ENCODE measurements at places on chromosomes 12 and 14. TPM values are rescaled to one million over a fixed set of nuclear protein-coding genes. Genes with fewer than 3 reads are reported as not detected.

The ALDH1L2 gene
- 0.18 TPM for total RNA-seq

The VASH1 gene
- 3.1 TPM for total RNA-seq

The ANKS1B gene
- total RNA-seq = not detected

The FRMD6 gene
- total RNA-seq = 3.5 TPM

The MFAP5 gene
- total RNA-seq = not detected

The NGB gene
- not detected for total RNA-seq

The STXBP6 gene
- total RNA-seq = not detected

The LRP1 gene
- total RNA-seq = 0.39 TPM

The POU6F1 gene
- total RNA-seq = 2.2 TPM

The SLC8B1 gene
- total RNA-seq = 24.7 TPM

- H3K4me1 ChIP-seq = no peaks in the 10 kb centered on the region
- no peak overlapping the region for H3K4me3 ChIP-seq
- DNase-seq = no peak
- no peak overlapping the region for H3K27ac ChIP-seq
- no peaks in the 10 kb centered on the region for H3K27me3 ChIP-seq
These were observed 190.2 kb downstream of the FSCB start for GRCh38 chr14:44316647-44317440.

DNA sequence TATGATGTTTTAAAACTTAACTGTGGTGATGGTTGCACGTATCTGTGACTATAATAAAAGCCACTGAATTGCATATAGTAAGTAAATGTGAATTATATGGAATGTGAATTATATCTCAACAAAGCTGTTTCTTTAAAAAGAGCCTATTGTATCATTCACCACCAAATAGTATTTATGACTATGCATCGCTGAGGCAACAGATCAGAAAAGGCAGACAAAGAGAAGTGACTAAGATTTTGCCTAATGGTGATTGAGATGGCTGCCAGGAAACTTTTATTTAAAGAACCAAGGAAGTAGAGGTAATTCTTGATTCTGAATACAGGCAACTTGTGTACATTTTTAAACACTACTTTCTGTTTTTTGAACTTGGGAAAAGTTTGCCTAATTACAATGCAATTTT, 31.7 kb downstream of the DHRS7 start:
- no peaks in the 10 kb centered on the region for H3K27me3 ChIP-seq
- no peak overlapping the region for H3K27ac ChIP-seq
- DNase-seq = no peak
- H3K4me1 ChIP-seq = peaks cover 9% of the 10 kb centered on the region
- H3K36me3 ChIP-seq = peaks cover 31% of the 10 kb centered on the region

- no peaks in the 10 kb centered on the region for H3K36me3 ChIP-seq
- peaks cover 7% of the 10 kb centered on the region for H3K27me3 ChIP-seq
- peaks cover 17% of the 10 kb centered on the region for H3K4me1 ChIP-seq
- H3K27ac ChIP-seq = no peak overlapping the region
- H3K4me3 ChIP-seq = no peak overlapping the region
- DNase-seq = no peak
These were observed 32.6 kb downstream of the PELI2 start for GRCh38 chr14:56150645-56151345.

DNA sequence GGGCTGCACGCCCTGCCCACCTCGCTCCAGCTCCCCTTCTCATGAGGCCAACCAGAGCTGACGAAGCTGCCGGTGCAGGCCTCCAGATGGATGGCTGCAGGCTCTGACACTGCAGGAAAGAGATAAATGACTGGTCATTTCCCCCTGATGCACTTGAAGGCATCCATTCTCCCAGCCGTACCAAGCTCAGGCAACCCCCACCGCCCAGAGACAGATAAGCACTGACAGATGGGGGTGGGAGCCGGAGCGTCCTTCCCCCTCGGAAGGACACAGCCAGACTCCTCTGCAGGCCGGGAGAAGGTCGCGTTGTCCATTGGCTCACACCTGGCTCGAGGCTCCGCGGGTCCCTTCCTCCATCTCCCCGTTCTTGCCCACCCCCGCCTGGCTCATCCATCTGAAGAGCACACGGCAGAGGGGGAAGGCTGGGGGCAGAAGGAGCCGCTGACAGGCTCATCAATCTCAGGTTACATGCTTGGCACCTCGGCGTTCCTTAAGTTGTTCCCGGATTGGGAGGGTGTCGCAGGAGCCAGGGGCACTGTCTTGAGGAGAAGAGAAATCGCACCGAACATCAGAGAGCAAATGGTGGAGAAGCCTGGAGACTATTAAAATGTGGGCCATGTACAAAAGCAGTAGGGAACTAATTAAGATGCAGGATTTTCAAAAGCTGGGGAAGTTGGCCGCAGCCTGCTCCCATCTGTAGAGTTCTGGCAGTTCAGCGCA, 151.6 kb downstream of the DPF3 start:
- H3K27me3 ChIP-seq = no peaks in the 10 kb centered on the region
- H3K4me1 ChIP-seq = no peaks in the 10 kb centered on the region
- peaks cover 3% of the 10 kb centered on the region for H3K36me3 ChIP-seq
- H3K4me3 ChIP-seq = no peak overlapping the region

GRCh38 chr12:7374423-7375144, 69.4 kb downstream of the CD163L1 start:
- H3K27me3 ChIP-seq = peaks cover 22% of the 10 kb centered on the region
- no peak overlapping the region for H3K4me3 ChIP-seq
- no peak overlapping the region for H3K27ac ChIP-seq
- peak; percentile 41 for DNase-seq
- no peaks in the 10 kb centered on the region for H3K36me3 ChIP-seq

DNA sequence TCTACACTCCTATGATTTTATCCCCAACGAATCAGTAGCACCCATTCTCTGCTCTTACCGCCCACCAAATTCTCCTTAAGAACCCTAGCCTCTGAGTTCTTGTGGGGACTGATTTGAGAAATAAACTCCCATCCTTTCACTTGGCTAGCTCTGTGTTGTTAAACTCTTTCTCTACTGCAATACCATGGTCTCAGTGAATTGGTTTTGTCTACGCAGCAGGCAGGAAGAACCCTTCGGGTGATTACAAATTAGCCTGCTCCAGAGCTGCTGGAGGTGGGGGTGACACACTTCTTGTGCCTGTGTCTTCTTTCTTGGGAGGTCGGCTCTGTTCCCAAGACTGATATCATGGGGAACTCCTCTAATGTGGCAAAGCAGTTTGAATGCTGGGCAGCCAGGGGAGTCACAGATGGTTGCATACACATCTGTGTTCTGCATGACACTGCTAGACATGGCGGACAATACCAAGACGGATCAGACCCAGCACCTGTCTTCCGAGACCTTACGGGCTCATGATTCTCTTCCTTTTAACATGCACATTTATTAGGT, 1.6 kb upstream of the C1S start:
- H3K27ac ChIP-seq = no peak overlapping the region
- no peaks in the 10 kb centered on the region for H3K36me3 ChIP-seq
- DNase-seq = no peak
- no peak overlapping the region for H3K4me3 ChIP-seq
- peaks cover 42% of the 10 kb centered on the region for H3K27me3 ChIP-seq

- no peaks in the 10 kb centered on the region for H3K4me1 ChIP-seq
- no peak overlapping the region for H3K27ac ChIP-seq
- no peak for DNase-seq
- no peaks in the 10 kb centered on the region for H3K36me3 ChIP-seq
- H3K27me3 ChIP-seq = no peaks in the 10 kb centered on the region
These were observed 191.3 kb upstream of the TBX3 start for GRCh38 chr12:114875313-114875712.

GRCh38 chr12:26132866-26133265, 8.0 kb upstream of the BHLHE41 start:
- H3K36me3 ChIP-seq = no peaks in the 10 kb centered on the region
- DNase-seq = no peak
- no peak overlapping the region for H3K4me3 ChIP-seq

- DNase-seq = peak; percentile 61
- peaks cover 76% of the 10 kb centered on the region for H3K36me3 ChIP-seq
- H3K27ac ChIP-seq = peak overlapping the region; percentile 96
These were observed 61.6 kb downstream of the PPP2R5C start for GRCh38 chr14:101823066-101823465.

DNA sequence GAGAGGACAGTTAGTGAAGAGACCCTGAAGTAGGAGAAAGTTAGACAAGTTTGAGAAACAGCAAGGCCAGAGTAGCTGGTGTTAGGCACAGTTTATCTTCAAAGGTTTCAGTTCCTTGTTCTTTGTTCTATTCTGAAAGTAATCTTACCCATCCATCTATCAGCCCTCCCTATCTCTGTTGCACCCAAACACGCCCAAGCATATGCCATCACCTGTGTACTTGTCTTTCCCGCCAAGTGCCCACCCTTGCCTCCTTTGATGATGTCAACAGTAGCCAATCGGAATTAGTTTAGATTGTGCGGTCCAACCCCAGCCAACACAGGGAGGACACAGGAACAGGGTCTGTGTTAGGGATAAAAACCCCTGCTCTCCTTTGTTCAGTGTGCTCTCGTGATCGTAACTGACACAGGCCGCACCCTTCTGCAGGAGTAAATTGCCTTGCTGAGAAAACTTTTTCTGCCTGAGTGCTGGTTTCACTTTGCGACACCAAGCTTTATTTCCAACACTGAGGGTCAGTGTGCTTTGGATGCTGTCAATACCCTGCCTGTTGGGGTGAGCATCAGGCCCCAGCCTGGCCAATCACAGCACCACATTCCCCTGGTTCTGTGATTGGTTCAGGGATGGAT, 4.7 kb upstream of the TMEM229B start:
- H3K4me3 ChIP-seq = no peak overlapping the region
- peaks cover 43% of the 10 kb centered on the region for H3K4me1 ChIP-seq
- H3K27me3 ChIP-seq = peaks cover 3% of the 10 kb centered on the region
- DNase-seq = no peak
- peaks cover 20% of the 10 kb centered on the region for H3K36me3 ChIP-seq

DNA sequence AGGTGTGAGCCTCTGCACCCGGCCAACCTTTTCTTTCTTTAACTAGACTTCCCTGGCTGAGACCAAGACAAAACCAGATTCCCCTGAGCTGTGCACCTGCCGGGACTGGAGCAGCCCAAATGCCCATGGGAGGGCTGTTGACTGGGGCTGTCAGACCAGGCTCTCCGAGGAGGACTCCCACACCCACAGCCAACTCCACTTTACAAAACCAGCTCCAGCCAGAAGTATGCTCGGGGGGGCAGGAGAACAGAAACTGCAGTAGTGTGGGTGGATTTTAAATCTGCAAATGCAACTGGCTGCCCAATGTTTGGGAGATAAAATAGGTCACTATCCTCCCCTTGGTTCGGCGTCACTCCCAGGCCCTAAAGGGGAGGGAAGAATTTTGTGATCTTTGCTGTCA, 78.5 kb downstream of the VCPKMT start:
- no peak overlapping the region for H3K4me3 ChIP-seq
- H3K27me3 ChIP-seq = no peaks in the 10 kb centered on the region
- H3K4me1 ChIP-seq = peaks cover 86% of the 10 kb centered on the region
- peaks cover 74% of the 10 kb centered on the region for H3K36me3 ChIP-seq
- peak overlapping the region; percentile 98 for H3K27ac ChIP-seq

DNA sequence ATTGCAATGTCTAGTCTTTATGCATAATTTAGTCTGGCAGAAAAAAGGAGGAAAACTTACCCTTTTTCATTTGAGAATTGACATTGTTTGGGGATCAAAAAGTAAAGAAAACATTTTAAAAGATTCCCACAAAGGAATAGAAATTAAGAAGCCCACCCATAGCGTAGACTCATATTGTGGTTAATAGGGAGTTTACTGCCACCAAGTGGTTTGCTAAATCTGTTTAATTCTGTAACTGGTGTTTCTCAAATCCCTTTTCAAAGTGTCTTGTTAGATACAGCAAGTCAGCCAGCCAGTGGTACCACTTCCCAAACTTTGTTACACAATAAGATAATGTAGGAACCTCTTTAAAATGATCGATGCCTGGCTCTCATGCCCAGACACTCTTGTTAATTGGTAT, 180.3 kb downstream of the IPO8 start:
- H3K4me1 ChIP-seq = no peaks in the 10 kb centered on the region
- H3K36me3 ChIP-seq = no peaks in the 10 kb centered on the region
- DNase-seq = no peak
- no peaks in the 10 kb centered on the region for H3K27me3 ChIP-seq
- H3K4me3 ChIP-seq = no peak overlapping the region

GRCh38 chr12:25130741-25131188, 64.2 kb downstream of the DNAI7 start:
- no peak for DNase-seq
- no peaks in the 10 kb centered on the region for H3K27me3 ChIP-seq
- no peaks in the 10 kb centered on the region for H3K36me3 ChIP-seq
- no peak overlapping the region for H3K27ac ChIP-seq

GRCh38 chr14:77272261-77272660, 1.3 kb upstream of the NGB start:
- no peak for DNase-seq
- H3K27ac ChIP-seq = no peak overlapping the region
- peaks cover 3% of the 10 kb centered on the region for H3K4me1 ChIP-seq
- no peaks in the 10 kb centered on the region for H3K36me3 ChIP-seq
- peaks cover 34% of the 10 kb centered on the region for H3K27me3 ChIP-seq
- no peak overlapping the region for H3K4me3 ChIP-seq

- no peak for DNase-seq
- H3K27ac ChIP-seq = no peak overlapping the region
- peaks cover 44% of the 10 kb centered on the region for H3K27me3 ChIP-seq
- no peak overlapping the region for H3K4me3 ChIP-seq
- H3K36me3 ChIP-seq = no peaks in the 10 kb centered on the region
These were observed 1.6 kb upstream of the EML1 start for GRCh38 chr14:99791476-99792209.

GRCh38 chr14:54691525-54692283, 124.8 kb downstream of the SAMD4A start:
- H3K27me3 ChIP-seq = peaks cover 31% of the 10 kb centered on the region
- no peak overlapping the region for H3K27ac ChIP-seq
- H3K36me3 ChIP-seq = no peaks in the 10 kb centered on the region
- H3K4me3 ChIP-seq = no peak overlapping the region
- peak; percentile 53 for DNase-seq

DNA sequence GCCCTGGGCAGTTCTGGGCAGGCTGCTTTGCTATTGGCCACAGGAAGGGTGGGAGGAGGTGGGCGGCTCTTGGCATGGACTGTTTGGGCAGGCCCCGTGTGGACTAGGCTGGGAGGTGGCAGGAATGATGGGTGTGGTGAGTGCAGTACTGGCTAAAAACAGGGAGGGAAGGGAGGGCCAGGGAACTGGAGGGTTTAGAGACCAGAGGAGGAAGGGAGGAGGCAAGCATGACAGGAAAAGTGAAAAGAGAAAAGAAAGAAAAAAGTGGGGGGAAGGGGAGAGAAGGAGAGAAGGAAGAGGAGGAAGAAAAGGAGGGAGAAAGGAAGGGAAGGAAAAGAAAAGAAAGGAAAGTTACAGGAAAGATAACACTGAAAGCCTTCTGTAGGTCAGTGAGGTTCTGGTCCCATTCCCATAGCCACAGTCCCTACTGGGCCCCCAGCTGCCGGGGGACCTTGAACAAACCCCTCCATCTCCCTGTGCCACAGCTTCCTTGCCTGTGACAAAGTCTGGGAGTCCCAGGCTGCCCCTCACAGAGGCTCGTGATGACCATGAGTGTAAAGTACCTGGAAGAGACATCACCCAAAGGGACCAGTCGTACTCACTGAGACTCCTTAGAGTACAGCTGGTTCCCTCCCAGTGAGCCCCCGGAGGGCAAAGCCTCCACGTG, 1.1 kb upstream of the C14orf132 start:
- H3K4me1 ChIP-seq = peaks cover 12% of the 10 kb centered on the region
- H3K4me3 ChIP-seq = no peak overlapping the region
- DNase-seq = no peak
- H3K27me3 ChIP-seq = peaks cover 60% of the 10 kb centered on the region

- H3K4me3 ChIP-seq = peak within 1 kb of the TSS; percentile 79
- peaks cover 22% of the 10 kb centered on the region for H3K4me1 ChIP-seq
- DNase-seq = peak; percentile 73
- H3K27ac ChIP-seq = peak within 1 kb of the TSS; percentile 46
- H3K36me3 ChIP-seq = no peaks in the 10 kb centered on the region
These were observed at the start of gene ERBB3 for GRCh38 chr12:56079723-56080555. TSS of gene ERBB3 (plus strand) at chr12:56080165. CDS start at chr12:56080301, 136 bp downstream.

- no peak for DNase-seq
- no peaks in the 10 kb centered on the region for H3K4me1 ChIP-seq
- no peak overlapping the region for H3K27ac ChIP-seq
- H3K27me3 ChIP-seq = no peaks in the 10 kb centered on the region
These were observed 2.7 kb upstream of the MYRFL start for GRCh38 chr12:69822201-69822860.

Measured in activated CD8-positive, alpha-beta T cell treated with anti-CD3 and anti-CD28 coated beads, Interleukin-2, amount 10 ng/mL, durations not matched to agents 7 days and 5 days (primary cell).